ENCODE measurements at places on chromosomes 11 and 22.
A peak's percentile ranks its signal among the peaks of the same experiment; 100 is the strongest.

- peak; percentile 79 for DNase-seq
Observed at GRCh38 chr22:35539910-35540594, 579 bp upstream of the RASD2 start.

DNA sequence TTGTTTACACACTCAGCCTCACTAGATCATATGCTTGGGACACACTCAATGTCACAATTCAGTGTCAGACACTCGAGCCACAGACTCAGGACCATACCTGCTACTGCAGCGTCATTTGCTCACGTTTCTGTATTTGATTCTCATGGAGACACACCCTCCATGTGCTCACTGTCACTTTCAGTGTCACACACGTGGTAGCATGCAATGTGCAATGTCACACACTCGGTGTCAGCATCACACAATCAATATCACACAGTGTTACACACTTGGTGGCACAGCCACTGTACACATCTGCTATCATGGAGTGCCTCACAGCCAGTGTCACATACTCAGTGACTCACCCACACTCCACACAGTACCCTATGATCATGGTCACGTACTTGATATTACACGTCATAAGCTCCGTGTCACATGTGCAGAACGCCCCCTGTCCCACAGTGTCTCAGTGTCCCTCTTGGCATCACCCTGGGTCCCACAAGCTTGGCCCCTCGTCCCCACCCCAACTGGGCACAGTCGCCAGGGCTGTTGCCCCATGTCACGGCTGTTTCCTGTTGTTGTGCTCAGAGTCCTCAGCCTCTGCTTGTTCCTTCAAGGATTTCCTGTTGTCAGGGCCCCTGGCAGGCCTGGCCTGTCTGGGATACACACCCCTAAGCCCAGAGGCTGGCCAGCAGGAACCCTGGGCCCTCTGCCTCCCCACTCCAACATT is 49.6 kb downstream of the PDE2A start:
- DNase-seq: no peak

GRCh38 chr11:111303461-111303860 is 5.1 kb downstream of the POU2AF3 start:
- DNase-seq: no peak

DNA sequence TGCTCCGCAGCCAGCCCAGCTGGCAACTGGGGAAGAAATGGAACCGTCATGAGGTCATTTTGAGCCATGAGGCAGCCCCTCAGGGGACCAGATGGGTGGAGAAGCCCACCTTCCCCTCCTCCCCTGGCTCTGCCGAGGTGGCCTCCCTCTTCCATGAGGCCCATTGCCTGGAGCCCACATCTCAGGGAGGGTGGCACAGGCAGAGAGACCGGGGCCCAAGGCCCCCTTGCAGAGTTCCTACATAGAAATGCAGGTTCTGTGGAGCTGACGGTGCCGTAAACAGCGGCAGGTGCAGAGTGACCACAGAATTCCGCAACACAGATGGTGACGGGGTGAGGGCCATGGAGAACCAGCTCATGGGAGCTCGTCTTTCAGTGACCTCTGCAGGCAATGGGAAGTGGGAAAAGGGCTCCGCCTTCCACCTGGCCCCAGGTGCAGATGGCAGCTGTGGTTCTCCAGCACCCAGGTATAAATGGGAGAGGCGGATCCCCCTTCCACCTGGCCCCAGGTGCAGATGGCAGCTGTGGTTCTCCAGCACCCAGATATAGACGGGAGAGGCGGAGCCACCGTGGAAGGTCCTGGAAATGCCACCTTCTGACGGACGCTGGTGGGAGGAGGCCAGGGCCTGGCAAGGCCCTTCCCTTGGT is 765.4 kb downstream of the BRD1 start:
- DNase-seq: peak; percentile 46

DNA sequence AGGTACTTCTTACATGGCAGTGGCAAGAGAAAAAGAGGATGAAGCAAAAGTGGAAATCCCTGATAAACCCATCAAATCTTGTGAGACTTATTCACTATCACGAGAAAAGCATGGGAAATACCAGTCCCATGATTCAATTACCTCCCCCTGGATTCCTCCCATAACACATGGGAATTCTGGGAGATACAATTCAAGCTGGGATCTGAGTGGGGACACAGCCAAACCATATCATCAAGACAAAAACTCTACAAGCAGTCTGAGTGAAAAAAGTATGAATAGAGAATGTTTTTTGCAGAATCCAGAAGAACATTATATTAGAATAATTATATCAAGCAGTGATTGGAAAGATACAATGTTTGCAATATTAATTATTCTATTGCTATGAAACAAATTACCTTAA is 893.7 kb downstream of the FAM181B start:
- DNase-seq: no peak

GRCh38 chr11:117468888-117469287 is 141.2 kb downstream of the CEP164 start:
- DNase-seq: no peak
